A549 treated with AZD2906 at 1 μM for 4 hours (cell line): ENCODE measurements at places on chromosomes 2 and 18. TPM values are rescaled to one million over a fixed set of nuclear protein-coding genes. Genes with fewer than 3 reads are reported as not detected.

EHD3 gene
- 6.3 to 7.4 TPM (median 6.9 TPM) in 5 replicates for total RNA-seq

TSPYL6 gene
- not detected in 5 replicates for total RNA-seq

TMBIM1 gene
- total RNA-seq: 127 to 142 TPM (median 137 TPM) in 5 replicates

LBH gene
- total RNA-seq: 106 to 205 TPM (median 139 TPM) in 5 replicates

POMC gene
- total RNA-seq: 0.06 TPM in 1 of 5 replicates, not detected in the others

RUFY4 gene
- 0.08 TPM in 1 of 5 replicates, not detected in the others for total RNA-seq

CHRNG gene
- total RNA-seq: not detected in 5 replicates

ATG9A gene
- 39.3 to 45.7 TPM (median 44.4 TPM) in 5 replicates for total RNA-seq

MAP2 gene
- total RNA-seq: 0.93 to 1.8 TPM (median 1.1 TPM) in 5 replicates

FBLN7 gene
- 0.37 to 0.67 TPM (median 0.53 TPM) in 5 replicates for total RNA-seq

CNRIP1 gene
- total RNA-seq: 1.3 to 2.1 TPM (median 1.6 TPM) in 5 replicates

ZFP36L2 gene
- 35.1 to 46.2 TPM (median 43.7 TPM) in 5 replicates for total RNA-seq

RAMP1 gene
- 0.07 to 0.10 TPM in 2 of 5 replicates, not detected in the others for total RNA-seq

DIPK1C gene
- not detected in 5 replicates for total RNA-seq

SPP2 gene
- total RNA-seq: not detected in 5 replicates

MYOM1 gene
- total RNA-seq: 0.10 to 0.32 TPM (median 0.13 TPM) in 5 replicates

RIT2 gene
- total RNA-seq: not detected in 5 replicates

ITGB6 gene
- total RNA-seq: 0.40 to 0.87 TPM (median 0.55 TPM) in 5 replicates

KLHL29 gene
- total RNA-seq: 4.9 to 6.8 TPM (median 5.7 TPM) in 5 replicates

VWC2L gene
- not detected in 5 replicates for total RNA-seq

KLHL30 gene
- 0.16 to 0.25 TPM (median 0.22 TPM) in 5 replicates for total RNA-seq

TFCP2L1 gene
- total RNA-seq: 23.4 to 29.7 TPM (median 25.7 TPM) in 5 replicates

NTSR2 gene
- total RNA-seq: 0.05 to 0.08 TPM in 2 of 5 replicates, not detected in the others

BOK gene
- 28.3 to 40.7 TPM (median 38.1 TPM) in 5 replicates for total RNA-seq

TUBA3E gene
- 5.2 to 8.8 TPM (median 6.9 TPM) in 5 replicates for total RNA-seq

OR6B2 gene
- not detected in 5 replicates for total RNA-seq

ANKRD30BL gene
- not detected in 5 replicates for total RNA-seq

FLACC1 gene
- total RNA-seq: 0.14 to 0.20 TPM (median 0.17 TPM) in 3 of 5 replicates, not detected in the others

DSG4 gene
- total RNA-seq: not detected in 5 replicates

ANKRD62 gene
- total RNA-seq: not detected in 5 replicates

CAVIN2 gene
- total RNA-seq: 45.9 to 78.6 TPM (median 67.9 TPM) in 5 replicates

NFATC1 gene
- total RNA-seq: 5.1 to 6.9 TPM (median 6.5 TPM) in 5 replicates

LCLAT1 gene
- 12.6 to 21.3 TPM (median 15.3 TPM) in 5 replicates for total RNA-seq

GPR155 gene
- total RNA-seq: 0.11 to 0.45 TPM (median 0.19 TPM) in 5 replicates

SFTPB gene
- 0.10 to 0.25 TPM (median 0.12 TPM) in 5 replicates for total RNA-seq

GMCL1 gene
- total RNA-seq: 9.0 to 11.6 TPM (median 10.0 TPM) in 5 replicates

RNF144A gene
- 6.8 to 9.3 TPM (median 8.7 TPM) in 5 replicates for total RNA-seq

ABCG8 gene
- not detected in 5 replicates for total RNA-seq

CKAP2L gene
- 11.8 to 19.1 TPM (median 13.9 TPM) in 5 replicates for total RNA-seq

SKA1 gene
- total RNA-seq: 10.0 to 14.8 TPM (median 10.6 TPM) in 5 replicates

THAP4 gene
- 60.4 to 82.6 TPM (median 76.5 TPM) in 5 replicates for total RNA-seq

DSC2 gene
- 0.71 to 1.00 TPM (median 0.85 TPM) in 5 replicates for total RNA-seq

GALNT5 gene
- total RNA-seq: 1.6 to 2.3 TPM (median 1.8 TPM) in 5 replicates

ERMN gene
- not detected in 5 replicates for total RNA-seq

SANBR gene
- 10.9 to 14.9 TPM (median 12.2 TPM) in 5 replicates for total RNA-seq

HOXD12 gene
- not detected in 5 replicates for total RNA-seq

REG1B gene
- not detected in 5 replicates for total RNA-seq
